ENCODE measurements at places on chromosomes 7 and 10.
A peak's percentile ranks its signal among the peaks of the same experiment; 100 is the strongest.

DNA sequence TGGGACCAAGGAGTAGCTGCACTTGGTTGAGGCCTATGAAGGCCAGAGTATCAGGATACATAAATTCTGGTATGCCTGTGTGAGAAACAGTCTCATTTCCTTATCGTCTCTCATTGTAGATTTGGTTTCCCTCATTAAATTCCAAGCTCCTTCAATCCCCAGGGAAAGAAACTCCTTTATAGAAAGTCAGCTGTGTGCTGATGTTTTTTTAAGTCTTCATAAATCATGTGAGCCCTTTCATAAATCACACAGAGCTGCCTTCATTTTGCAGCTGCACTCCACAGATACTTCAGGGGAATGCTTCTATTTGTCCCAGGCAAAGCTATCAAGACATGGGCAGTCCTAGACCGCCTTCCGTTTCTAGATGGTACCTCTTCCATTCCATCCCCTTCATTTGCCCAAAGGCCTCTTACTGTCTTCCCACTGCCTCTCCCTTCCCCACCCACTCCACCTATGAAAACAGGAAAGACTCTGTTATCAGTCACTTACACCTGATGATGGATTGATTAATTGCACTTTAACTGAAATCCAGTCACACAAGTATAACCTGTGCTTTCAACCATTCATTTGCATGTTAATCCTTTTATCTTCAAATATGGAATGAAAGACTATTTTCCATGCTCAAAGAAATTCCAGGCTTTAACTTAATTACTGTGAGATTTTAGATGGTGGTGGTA is 290.2 kb downstream of the C7orf25 start:
- DNase-seq, result no peak

DNA sequence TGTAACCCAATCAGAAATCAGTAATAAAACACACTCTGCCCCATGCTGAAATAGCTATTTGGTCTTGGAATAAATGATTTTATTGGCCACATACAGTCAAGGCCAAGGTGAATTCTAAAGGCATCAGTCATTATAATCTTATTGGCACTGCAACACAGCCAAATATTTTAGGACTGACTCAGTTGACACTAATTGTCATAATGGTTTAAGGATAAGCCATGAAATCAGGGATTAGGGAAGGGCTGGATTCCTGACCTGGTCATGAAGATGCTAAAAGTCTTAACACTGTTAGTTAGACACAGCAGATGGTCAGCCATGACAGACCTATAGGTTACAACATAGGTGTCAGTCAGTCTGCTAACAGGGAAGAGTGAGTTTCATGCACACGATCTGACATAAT is 330.3 kb upstream of the NPSR1 start:
- DNase-seq, result no peak

DNA sequence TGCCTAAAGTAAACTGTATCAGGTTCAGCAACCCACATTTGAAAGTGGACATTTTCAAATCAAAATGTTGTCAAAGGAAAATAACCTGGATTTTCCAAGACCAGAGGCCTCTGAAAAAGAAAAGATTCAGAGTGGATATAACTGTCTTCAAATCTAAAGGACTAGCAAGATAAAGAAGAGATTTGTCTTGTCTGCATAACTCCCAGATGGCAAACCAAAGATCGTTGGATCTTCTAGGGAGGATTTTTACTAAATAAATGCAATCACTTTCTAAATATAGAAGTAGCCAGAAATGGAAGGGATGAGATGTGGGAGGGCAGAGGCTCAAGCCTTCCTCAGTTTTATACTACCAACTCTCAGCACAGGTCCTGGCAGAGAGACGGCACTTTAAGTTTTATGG is 39.0 kb downstream of the CABCOCO1 start:
- DNase-seq, result no peak

- no peak for DNase-seq
Measured at GRCh38 chr7:22726345-22726906, 574 bp upstream of the IL6 start.

DNA sequence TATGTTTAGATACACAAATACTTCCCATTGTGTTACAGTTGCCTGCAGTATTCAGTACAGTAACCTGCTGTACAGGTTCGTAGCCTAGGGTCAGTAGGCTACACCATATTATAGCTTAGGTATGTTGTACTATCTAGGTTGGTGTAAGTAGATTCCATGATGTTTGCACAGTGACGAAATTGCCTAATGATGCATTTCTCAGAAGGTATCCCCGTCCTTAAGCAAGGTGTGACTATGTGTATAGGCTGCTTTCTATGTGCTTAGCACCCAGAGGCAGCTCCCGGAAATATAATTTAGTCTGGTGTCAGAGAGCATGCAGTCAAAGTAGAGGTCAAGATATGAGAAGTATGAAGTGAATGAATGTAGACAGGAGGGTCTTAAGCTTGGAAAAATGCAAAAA is 9.8 kb downstream of the MAPK8 start:
- no peak for DNase-seq

DNA sequence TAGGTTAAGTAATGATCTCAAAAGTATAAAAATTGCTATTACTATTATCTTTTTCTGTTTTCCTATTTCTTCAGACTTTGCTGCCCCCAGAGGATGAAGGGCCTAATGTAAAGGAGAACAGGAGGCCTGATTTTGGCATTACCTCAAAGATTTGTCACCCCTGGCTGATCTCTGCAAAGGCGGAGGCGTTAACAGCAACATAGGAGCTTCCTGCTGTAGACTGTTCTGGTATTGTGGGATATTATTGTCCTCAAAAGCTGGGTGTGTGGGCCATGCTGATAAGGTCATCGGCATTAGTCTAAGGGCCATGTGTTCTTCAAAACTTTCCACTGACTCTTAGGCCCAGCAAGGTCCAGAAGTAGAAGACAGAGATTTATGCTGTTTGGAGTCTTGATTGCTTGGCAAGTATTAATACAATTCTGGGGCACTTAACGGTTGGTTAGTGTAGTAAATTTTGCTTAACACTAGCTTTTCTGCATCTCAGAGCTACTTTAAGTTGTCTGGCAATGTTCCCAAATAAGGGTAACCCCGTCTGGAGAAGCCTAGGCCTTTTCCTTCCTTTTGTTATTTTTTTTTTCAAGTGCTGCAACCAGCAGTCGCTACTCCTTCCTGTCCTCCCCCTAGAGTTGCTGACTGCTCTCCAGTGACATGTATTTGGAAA is 14.0 kb upstream of the ENTPD1 start:
- DNase-seq, result no peak

GRCh38 chr10:72162978-72163377 is 52.8 kb upstream of the ANAPC16 start:
- DNase-seq, result no peak

GRCh38 chr7:101996131-101996691 is 178.8 kb downstream of the CUX1 start:
- DNase-seq, result no peak

- DNase-seq, result no peak
Measured at GRCh38 chr10:124428207-124428777, 9.6 kb upstream of the OAT start.

DNA sequence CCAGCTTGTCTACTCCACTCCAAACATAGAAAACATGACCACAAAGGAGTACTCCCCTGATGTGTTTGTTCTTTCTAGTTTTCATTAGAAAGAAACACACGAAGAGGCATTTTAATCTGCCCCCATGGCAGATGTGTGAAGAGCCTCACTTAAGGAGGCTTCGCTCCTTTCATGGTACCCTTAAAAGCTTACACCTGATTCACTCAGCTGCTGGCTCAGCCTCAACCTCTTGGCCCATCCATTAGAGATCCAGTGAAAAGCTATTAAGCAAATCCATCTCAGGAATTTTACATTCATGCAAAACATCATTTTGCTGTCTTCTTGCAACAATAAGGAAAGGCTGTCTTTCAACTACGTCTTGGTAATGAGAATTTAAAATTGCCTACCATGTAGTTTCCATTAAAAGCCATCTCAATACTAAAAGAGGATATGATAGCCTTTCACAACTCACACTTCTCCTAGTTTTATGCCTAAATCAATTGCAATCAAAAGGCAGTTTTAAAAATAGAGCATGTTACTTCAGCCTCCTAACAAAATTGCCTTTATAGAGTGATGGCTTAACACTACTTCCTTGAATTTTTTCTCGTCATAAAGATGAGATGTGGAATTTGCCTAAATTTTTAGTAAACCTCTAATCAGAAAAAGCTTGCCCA is 22.7 kb downstream of the MACC1 start:
- no peak for DNase-seq

GRCh38 chr7:97024209-97025129 is at the start of gene DLX5:
Gene DLX5, minus strand, starts transcription at chr7:97024831. Its CDS starts 208 bp downstream, at chr7:97024623.
- no peak for DNase-seq

DNA sequence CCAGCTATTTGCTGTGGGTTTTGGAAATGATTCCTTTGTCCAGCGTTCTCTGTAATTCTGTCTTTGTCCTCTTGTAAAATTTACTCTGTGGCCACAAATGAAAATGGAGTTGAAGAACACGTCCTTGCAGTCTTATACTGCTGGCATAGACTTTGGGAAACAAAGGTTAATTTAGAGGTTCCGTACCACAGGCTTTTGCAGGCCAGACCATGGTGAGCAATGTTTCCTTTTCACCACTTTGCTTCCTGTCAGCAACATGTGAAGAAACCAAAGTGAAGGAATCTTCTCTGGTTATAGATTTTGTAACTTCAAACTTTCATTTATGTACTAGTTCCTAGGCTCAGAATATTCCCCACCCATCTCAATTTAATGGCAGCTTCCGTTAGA is 488.5 kb downstream of the MDFIC start:
- no peak for DNase-seq

DNA sequence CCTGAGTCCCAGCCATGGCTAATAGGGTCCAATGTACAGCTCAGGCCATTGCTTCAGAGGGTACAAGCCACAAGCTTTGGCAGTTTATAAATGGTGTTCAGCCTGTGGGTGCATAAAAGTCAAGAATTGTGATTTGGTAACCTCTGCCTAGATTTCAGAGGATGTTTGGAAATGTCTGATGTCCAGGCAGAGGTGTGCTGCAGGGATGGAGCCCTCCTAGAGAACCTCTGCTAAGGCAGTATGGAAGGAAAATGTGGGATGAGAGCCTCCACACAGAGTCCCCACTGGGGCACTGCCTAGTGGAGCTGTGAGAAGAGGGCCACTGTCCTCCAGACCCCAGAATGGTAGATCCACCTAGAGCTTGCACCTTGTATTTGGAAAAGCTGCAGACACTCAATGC is 779.9 kb downstream of the GRM8 start:
- no peak for DNase-seq

- no peak for DNase-seq
Measured at GRCh38 chr10:99895867-99896266, 113.4 kb downstream of the ABCC2 start.

- no peak for DNase-seq
Measured at GRCh38 chr7:9028012-9028411, 594.6 kb downstream of the NXPH1 start.

- peak; percentile 62 for DNase-seq
Measured at GRCh38 chr7:73557397-73558257, at the start of gene BCL7B. Gene BCL7B, minus strand, starts transcription at chr7:73557690. Its CDS starts 112 bp downstream, at chr7:73557578.

- no peak for DNase-seq
Measured at GRCh38 chr10:35262436-35262835, 73.9 kb upstream of the CCNY start.

GRCh38 chr10:80104066-80104926 is 25.8 kb downstream of the TMEM254 start:
- DNase-seq, result no peak

- DNase-seq, result no peak
Measured at GRCh38 chr10:7788639-7789286, 786 bp downstream of the ATP5F1C start.

- no peak for DNase-seq
Measured at GRCh38 chr7:46448478-46448877, 527.4 kb upstream of the IGFBP3 start.

GRCh38 chr7:155311826-155312537 is 14.3 kb downstream of the INSIG1 start:
- DNase-seq, result no peak

DNA sequence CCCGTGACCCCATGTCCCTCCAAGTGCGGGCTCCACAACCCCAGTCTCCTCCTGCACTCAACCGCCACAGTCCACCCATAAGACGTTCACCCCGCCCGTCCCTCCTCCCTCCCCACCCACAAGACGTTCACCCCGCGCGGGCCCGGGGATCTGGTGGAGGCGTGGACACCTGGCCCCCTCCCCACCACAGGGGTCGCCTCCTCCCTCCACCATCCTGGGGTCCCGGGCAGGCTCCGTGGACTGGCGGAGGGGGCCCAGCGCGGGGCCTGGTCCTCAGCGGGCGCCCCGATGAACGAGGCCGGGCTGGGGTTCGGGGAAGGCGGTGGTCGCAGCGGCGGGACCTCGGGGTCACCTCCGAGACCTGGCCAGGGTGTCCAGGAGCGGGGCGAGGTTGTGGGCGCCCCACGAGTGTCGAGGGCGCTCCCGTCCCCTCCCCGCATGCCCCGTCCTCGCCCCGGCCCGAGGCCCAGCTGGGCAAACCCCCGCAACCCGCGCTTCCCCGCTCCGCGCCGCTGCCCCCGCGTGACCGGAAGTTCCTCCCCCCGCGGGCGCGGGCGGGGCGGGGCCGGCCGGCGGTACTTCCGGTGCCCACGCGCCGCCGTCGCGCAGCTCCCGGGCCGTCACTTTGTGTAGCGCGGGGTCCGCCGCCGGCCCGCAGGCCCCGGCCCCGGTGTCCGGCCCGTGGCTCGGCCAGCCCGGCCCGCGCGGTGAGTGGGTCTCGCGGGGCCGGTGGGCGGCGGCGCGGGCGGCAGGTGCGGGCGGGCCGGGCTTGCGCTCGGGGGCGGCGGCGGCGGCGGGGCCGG is at the start of gene ZNF316:
Gene ZNF316 (plus strand): TSS at position 578 of the 803 bp plus-strand sequence. CDS start 5,092 bp downstream, outside the sequence.
- DNase-seq, result peak; percentile 52

GRCh38 chr10:103543617-103544525 is 50.4 kb downstream of the NEURL1 start:
- no peak for DNase-seq

GRCh38 chr10:70458329-70459060 is 17.0 kb upstream of the NODAL start:
- DNase-seq, result no peak

DNA sequence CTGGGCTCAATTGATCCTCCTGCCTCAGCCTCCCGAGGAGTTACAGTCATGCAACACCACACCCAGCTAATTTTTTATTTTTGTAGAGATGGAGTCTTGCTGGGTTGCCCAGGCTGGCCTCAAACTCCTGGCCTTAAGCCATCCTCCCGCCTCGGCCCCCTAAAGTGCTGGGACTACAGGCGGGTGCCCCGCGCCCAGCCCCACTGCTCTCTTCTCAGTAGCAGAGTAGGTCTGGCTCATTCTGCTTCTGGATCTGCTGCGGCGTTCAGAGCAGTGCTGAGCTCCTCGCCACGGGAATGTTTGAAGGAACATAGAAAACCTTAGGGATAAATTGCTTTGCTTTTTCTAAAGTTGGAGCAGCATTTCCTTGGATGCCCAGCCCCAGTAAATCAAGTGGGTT is 27.4 kb downstream of the WIPI2 start:
- DNase-seq, result no peak

DNA sequence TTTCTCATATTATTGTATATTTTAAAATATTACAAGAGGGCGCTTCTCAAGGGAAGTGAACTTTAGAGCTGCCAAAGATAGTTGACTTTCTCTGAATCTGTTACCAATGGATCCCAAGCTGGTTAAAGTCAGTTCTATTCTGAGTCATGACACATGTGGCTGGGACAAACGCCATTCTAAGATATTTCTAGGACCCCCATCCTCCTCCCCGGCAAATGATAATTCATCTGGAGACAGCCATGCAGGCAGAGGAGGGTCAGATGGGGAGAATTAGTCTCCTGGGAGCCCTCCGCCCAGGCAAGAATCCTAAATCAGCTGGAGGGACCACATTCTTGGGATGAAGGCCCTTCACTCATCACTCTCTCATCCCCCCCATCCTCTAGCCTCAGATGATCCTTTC is 187.7 kb downstream of the GFRA1 start:
- no peak for DNase-seq

Measured in stimulated activated CD8-positive, alpha-beta memory T cell treated with anti-CD3 and anti-CD28 coated beads, Interleukin-15, amount 100 ng/mL, for 24 hours (primary cell).